ENCODE measurements at places on chromosomes 12 and 14.

GRCh38 chr12:69501154-69501895, 31.1 kb downstream of the FRS2 start:
- DNase-seq = no peak

GRCh38 chr12:56723889-56724700, 1.0 kb downstream of the NACA start:
- no peak for DNase-seq

GRCh38 chr14:64292197-64292596, 2.0 kb downstream of the ESR2 start:
- no peak for DNase-seq

GRCh38 chr12:121512561-121512960, 68.3 kb downstream of the KDM2B start:
- DNase-seq = no peak

DNA sequence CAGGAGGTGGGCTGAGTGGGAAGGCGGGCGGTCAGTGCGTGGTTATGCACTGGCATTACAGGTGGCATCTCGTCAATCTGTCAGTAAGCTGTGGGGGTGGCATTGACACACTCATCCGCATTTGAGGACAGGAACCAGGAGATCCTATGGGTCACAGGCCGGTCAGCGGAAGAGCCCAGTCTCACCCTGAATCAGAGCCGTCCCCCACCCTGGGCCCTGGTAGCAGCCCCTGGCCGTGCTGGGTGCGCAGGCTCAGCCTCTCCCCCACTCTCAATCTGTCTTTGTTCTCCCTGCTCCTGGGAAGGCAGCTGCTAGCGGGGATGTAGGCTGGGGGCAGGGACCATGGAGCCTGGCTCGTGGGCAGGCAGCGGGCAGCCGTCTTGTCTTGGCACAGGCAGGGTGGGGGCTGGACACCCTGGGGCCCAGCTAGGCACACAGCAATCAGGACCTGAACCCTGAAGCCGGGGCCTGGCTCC, 5.1 kb downstream of the INF2 start:
- no peak for DNase-seq

DNA sequence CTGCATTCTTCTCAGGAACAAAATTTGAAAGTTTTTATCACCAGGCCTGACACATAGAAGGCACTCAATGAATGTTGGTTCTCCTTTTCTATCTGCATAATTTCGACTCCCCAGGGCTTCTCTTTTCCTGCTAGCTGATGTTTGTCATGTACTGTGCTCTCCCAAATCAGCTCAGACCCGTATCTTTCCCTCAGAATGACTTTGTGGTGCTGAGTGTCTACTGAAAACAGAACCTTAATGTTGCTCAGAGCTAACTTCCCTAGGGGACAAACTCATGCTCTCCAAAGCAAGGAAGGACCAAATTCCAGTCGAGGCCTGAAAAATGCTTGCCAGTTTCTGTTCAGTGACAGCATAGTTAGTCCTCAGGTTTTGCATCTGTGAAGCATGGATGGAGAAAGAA, 1.9 kb downstream of the ARHGDIB start:
- DNase-seq = no peak

- DNase-seq = no peak
These were observed 6.9 kb downstream of the RFC5 start for GRCh38 chr12:118023301-118023860.

GRCh38 chr12:72105849-72106248, 166.3 kb upstream of the TRHDE start:
- no peak for DNase-seq

DNA sequence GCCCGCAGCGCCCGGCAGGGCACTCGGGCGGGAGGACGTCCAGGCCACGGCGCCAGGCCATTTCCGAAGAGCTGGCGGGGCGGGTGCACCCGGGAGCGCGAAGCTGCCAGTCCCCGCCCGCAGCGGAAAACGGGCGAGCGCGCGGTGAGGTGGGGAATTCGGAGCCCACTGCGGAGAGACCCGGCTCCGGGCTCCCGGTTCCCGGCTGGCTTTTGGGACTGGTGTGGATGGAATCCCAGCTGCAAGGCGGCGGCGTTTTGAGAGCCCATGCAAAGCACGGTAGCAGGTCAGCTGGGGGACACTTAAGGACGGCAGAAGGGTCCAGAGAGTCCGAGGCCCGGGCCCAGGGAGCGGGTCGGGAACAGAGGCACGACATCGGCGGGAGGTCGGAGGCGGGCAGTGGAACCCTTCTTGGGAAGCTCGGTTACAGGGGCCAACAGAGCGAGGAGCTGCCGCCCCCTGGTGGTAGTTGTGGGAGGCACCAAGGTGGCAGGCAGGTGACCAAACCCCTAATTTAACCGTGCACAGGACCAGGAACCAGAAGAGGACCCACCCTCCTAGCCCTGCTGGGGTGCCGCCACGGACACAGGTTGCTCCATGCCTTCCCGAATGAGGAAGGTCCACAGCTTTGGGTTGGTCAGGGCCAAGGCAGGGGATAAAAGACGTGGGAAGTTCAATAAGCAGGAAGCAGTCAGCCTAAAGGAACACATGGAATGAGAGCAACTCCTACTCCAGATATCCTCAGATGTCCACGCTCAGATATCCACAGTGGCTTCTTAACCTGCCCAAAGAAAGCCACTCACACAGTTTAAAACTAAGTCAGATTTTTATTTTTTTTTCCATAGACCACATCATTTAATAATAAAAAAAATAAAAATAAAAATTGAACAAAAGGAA, 685 bp upstream of the CDH24 start:
- DNase-seq = peak; percentile 93

- no peak for DNase-seq
These were observed 141.0 kb downstream of the RASSF9 start for GRCh38 chr12:85695097-85695715.

GRCh38 chr12:93908264-93908663, 231.1 kb downstream of the CRADD start:
- DNase-seq = no peak

- DNase-seq = no peak
These were observed 31.6 kb downstream of the TBC1D15 start for GRCh38 chr12:71871116-71871515.

- peak; percentile 31 for DNase-seq
These were observed at the start of gene MTA1 for GRCh38 chr14:105419195-105420091. TSS of gene MTA1 (plus strand) at chr14:105419827. CDS start at chr14:105420036, 209 bp downstream.

DNA sequence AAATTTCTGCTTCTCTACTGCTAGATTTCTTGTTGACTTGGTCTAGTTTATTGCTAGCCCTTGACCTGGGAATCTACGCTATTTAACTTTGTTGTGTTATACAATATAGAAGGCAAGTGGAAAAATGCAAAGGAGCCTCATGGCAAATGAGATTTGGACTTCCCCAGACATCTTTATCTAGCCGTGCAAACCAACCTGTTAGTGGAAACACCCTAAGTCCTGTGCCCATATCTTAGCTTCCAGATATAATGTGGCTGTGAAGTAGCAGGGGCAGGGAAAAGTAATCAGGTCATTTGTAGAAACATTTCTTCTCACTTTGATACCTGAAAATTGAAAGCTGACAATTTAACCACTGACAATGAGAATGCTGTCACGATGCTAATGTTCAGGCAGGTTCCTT, 90.7 kb upstream of the ATP2B1 start:
- no peak for DNase-seq

DNA sequence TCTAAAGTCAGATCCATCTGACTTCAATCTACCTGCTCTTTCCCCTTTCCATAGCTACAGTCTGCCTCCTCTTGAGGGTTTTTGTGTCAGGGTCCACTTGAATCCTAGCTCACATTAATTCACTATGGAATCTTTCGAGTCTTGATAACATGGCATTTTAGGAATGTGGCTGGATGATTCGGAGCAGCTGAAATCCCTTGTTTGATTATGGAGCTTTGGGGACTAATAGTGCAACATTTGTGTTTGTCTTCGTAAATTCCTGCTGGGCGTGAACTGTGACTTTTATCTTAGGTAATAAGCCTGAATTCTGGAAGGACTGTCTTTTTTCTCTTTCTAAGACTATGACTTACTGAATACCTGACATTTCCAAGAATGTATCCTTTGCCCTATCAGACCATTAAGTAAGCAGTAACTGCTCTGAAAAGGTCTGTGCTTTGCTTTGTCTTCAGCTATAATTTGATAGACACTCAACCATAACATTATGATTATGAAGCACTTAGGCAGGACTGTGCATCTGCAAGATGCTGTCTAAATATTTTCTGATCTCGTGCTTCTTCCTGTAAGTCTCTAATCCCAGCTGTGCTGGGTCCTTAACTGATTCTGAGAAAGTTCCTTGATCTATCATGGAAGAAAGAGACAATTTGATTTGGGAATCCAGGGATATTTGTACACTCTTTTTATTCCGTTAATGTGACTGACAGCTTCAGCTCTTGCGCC, 19.0 kb upstream of the PELI2 start:
- no peak for DNase-seq

GRCh38 chr14:60648934-60649874, at the start of gene SIX1:
TSS of gene SIX1 (minus strand) at chr14:60649477. CDS start at chr14:60649189, 288 bp downstream.
- peak; percentile 88 for DNase-seq
